ENCODE measurements at places on chromosomes 12 and 14.

DNA sequence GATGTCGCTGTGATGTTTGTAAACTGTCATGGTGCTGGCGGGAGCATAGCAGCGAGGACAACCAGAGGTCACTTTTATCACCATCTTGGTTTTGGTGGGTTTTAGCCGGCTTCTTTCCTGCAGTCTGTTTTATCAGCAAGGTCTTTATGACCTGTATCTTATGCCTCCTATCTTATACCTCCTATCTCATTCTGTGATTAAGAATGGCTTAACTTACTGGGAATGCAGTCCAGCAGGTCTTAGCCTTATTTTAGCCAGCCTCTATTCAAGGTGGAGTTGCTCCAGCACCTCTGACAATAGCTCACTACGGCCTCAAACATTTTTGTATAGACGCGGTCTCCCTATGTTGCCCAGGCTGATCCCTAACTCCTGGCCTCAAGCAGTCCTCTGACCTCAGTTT is 53.7 kb downstream of the B4GALNT3 start:
- DNase-seq: no peak

- DNase-seq: no peak
Measured at GRCh38 chr14:52103416-52103815, 34.6 kb upstream of the NID2 start.

DNA sequence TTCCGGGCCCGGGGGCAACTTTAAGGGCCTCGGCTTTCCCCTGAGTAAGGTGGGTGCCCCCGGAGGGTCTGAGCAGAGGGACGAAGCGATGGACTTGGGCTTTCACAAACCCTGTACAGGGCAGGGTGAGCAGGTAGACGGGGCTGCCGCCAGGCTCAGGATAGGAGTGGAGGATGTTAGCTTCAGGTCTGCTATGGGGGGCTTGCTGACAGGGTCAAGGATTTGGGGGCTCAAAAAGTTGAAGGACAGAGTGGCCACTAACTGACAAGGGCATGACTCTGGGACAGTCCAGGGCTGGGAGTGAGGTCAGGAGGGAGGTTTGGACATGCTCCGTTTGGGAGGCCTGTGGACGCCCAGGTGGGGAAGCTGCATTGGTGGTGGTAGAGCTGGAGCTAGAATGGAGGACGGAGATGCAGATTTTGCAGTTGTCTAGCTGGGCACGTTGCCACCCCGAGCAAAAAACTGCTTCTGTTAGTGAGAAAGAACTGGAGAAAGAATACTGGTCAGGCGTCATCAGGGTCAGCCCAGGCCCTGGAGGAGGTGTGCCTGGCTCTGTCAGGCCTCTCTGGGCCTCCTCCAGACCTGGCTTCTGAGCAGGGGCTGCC is 113.3 kb downstream of the ADGRD1 start:
- DNase-seq: no peak

DNA sequence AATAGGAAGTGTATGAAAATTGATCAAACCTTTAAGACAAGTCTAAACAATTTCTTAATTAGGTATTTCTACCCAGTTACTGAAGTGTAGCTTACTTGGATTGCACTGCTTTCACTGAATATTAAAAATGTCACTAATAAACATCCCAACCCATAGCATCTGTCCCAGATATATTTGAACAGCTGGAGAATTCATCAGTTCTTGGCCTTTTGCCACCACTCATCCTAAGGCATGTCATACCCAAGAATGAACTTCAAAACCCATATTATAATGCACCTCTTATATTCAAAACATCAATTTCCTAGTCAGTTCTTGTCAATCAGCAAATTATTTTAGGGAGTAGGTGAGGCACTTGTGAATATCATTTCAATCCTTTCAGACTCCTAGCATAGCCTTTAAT is 392.3 kb downstream of the PAWR start:
- no peak for DNase-seq

DNA sequence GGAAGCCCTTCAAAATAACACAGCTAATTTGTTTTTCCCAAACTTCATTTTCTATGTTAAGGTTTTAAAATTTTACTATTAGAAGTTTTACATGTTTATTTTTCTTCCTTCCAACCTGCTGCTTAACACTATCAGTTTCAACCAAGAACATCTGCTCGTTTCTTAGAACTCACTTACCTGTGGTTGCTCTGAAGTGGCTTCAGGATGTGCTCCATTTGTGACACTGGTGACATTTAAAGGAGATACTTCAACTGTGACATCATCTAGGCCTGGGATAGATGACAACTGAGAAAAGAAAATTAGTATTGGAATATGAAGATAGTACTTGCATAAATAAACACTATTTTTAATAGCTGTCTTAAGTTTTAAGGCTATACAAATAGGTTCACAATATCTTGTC is 17.9 kb downstream of the WASHC3 start:
- DNase-seq: no peak

DNA sequence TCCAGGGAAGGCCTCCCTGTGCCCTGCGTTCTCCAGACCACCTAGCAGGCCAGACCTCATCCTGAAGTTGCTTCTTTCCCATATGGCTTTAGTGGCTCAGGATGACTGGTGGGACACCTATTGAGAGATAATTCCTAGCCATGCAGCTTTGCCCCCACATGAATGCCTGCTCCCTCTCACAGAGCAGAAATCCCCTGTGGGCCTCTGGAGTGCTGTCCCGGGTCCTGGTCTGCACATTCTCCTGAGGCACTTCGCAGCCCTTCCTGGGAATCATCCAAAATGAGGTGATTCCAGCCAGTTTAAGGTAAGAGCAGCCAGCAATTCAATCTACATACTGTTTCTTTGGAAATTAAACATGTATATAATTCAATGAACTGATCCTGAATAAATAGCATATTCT is 135.9 kb downstream of the GPR65 start:
- DNase-seq: no peak

DNA sequence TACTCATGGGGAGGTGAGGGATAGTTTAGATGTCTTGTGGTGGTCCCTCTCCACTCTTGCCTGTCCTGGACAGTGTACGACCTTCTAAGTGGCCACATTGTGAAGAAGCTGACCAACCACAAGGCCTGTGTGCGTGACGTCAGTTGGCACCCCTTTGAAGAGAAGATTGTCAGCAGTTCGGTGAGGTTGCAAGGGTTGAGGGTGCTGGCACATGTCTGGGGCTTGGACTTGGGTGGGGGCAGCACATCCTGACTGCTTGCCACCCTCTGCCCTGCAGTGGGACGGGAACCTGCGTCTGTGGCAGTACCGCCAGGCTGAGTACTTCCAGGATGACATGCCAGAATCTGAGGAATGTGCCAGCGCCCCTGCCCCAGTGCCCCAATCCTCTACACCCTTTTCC is 7.6 kb upstream of the FITM1 start:
- no peak for DNase-seq

DNA sequence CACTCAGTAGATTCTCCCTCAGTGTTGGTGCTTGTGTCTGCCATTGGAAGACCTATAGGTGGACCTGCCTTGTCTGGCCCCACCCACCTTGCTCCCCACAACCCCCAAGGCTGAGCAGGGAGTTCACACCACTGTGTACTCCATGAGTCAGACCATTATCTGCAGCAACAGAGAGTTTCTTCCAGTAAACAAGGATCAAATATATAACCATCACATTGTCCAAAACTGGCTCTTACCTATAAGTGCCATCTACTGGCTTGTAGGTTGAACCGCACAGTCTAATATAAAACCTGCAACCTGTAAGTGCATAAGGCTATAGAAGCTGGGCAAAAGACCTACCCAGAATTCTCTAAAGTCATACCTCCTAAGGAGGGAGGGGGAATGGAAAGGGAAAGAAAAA is 7.9 kb downstream of the TAS2R13 start:
- DNase-seq: no peak

DNA sequence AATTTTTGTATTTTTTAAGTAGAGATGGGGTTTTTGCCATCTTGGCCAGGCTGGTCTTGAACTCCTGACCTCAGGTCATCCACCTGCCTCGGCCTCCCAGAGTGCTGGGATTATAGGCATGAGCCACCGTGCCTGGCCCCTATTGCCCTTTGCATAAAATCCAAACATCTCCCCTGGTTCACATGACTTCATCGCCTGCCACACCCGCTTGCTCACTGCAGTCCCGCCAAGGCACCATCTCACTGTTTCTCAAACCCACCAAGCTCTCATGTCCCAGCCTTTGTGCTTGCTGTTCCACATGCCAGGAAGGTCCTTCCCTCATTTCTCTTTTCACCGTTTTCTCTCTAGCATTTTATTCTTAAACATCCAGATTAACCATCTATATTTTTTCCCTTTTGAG is 9.7 kb downstream of the RHOF start:
- DNase-seq: no peak

- DNase-seq: no peak
Measured at GRCh38 chr12:15899282-15899870, 11.8 kb upstream of the DERA start.

- DNase-seq: no peak
Measured at GRCh38 chr14:70896981-70897380, 10.3 kb upstream of the PCNX1 start.

DNA sequence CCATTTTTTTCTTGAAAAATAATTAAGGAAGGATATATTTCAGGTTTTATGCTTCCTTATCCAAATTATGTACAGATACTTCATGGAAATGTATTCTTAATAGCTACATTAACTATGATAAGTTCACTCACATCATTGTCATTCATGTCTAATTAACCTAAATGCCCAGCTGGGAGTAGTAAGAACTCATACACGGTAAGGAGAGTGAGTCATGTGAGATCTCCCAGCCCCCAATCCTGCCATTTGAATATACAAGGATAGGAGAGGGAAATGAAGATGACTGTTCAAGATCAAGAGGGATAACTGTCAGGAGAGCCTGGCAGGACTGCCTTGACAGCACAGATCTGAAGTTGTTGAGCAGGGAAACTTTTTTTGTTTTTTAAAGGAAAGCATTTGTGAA is 343.4 kb upstream of the USP15 start:
- no peak for DNase-seq

- DNase-seq: no peak
Measured at GRCh38 chr14:69484444-69485314, at the start of gene PLEKHD1. Gene PLEKHD1 (plus strand): TSS chr14:69484728. CDS start chr14:69484966, 238 bp downstream.

DNA sequence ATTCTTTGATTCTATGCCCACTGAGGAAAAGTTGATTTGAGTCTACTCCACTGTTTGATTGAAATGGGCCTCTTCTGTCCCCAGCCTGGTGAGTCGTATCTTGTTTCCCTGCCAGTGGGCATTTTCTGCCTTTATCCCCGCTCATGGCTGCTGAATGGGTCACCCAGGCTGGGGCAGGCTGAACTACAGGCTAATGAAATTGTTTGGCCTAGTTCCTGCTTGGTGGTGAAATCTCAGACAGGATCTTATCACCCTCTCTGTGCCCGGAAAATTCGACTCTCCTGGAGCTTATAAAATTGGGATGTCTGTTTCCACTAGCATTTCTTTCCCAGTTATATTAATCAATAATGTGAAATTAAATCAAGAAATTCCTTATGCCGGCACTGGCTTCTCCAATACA is 65.0 kb downstream of the CHST11 start:
- DNase-seq: no peak

DNA sequence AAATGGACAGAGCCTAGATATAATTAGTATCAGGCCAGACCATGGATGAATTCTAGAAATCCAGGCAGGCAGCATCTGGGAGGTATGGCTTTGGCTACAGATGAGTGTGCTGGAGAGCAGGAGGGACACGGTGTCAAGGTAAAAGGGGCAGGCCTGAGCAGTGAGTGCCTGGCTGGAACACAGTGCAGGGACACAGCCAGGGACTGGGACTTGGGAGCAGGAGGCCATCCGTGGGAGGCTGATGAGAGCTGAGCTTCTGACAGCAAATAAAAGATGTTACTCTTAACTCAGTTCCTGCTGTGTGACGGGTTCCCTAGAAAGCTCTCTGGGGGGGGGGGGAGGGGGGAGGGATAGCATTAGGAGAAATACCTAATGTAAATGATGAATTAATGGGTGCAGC is 13.6 kb upstream of the LGALS3 start:
- no peak for DNase-seq

DNA sequence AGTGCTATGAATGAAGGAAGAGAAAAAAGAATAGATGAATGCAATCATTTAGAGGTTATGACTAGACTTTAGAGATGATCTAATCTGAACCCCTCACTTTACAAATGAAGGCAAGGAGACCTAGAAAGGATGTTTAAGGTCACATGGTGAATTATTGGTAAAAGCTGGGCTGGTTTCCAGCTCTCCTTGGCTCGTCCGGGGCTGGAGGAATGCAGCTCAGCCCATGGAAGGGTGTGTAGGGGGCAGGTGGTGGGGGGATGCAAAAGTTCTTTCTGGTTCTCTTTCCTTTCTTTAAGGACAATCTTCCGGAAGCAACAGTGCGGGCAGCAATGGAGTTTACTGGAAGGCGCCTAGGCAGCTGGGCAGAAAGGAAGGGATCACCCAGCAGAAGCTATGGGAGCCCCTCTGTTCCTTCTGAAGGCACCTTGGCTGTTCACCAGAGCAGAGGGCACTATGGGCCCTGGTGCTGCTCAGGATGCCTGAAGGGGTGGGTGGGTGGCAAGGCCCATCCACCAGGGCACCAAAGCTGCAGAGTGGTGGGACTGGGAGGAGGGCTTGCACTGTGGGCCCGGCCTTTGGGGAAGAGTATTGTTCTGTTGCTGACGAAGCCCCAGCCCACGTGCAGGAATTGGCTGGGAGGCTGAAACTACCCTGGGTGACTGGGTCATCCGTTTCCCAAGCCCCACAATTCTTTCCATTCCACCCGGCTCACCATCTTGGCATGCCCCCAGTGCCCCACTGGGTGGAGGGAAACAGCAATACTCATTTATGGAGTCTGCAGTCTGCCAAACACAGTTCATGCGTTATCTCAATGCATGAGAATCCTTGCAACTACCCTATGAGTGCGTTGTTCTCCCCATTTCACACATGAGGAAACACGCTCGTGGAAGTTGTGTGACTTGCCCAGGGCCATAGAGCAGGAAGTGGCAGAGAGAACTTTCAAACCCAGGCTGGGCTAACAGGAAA is 78.2 kb downstream of the IRF2BPL start:
- no peak for DNase-seq

GRCh38 chr12:106918746-106919145 is 37.0 kb upstream of the TMEM263 start:
- DNase-seq: no peak

GRCh38 chr12:91191513-91192111 is 9.0 kb upstream of the DCN start:
- no peak for DNase-seq

- no peak for DNase-seq
Measured at GRCh38 chr14:55043528-55043927, 7.9 kb upstream of the MAPK1IP1L start.

DNA sequence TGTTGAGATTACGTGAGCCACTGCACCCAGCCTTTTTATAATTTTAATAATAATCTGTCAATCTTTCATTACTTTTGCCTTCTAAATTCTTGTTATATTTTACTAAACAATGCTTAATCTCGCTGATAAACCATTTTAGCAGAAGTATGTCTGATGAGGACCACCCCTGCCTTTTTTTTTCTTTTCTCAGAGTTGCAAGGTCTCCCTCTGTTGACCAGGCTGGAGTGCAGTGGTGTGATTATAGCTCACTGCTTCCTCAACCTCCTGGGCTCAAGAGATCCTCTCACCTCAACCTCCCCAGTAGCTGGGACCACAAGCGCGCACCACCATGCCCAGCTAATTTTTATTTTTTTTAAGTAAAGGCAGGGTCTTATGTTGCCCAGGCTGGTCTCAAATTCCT is 118.6 kb upstream of the DNM1L start:
- DNase-seq: no peak

Measured in activated CD4-positive, alpha-beta T cell treated with anti-CD3 and anti-CD28 coated beads, Interleukin-2, amount 50 U/mL, for 4 hours (primary cell).